Stimulated activated CD8-positive, alpha-beta memory T cell treated with anti-CD3 and anti-CD28 coated beads, Interleukin-7, amount 100 ng/mL, for 1 hour (primary cell): ENCODE measurements at places on chromosomes 7 and 10.

DNA sequence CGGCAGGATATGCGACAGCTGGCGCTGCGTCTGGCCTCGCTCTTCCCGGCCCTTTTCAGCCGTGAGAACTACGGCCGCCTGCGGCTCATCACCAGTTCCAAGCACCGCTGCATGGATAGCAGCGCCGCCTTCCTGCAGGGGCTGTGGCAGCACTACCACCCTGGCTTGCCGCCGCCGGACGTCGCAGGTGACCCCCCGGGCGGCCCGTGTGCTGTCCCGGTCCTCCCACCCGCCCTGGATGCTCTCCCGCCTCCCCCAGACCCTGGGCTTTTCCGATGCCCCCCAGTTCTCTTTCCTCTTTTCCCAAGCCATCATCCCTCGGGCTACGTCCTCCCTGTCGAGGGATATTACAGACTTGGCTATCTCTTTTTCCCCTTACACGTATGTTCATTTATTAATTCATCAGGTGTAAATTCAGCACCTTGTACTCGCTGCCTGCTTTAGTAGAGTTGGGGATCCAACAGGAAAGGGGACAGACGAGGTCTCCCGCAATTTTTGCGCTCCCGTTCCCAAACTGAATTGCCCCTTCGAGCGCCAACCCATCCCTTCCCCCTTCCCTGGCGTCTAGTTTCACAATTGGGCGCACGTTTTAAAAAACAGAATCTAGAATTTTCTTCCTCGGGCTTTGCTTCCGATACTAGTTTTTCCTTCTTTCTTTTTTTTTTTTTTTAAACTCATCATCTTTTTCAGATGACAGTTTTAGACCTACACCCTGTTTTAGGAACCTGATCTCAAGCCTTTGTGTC lies 846 bp downstream of the MINPP1 start:
- DNase-seq = no peak

GRCh38 chr7:2860627-2861133 lies 16.6 kb upstream of the GNA12 start:
- no peak for DNase-seq

DNA sequence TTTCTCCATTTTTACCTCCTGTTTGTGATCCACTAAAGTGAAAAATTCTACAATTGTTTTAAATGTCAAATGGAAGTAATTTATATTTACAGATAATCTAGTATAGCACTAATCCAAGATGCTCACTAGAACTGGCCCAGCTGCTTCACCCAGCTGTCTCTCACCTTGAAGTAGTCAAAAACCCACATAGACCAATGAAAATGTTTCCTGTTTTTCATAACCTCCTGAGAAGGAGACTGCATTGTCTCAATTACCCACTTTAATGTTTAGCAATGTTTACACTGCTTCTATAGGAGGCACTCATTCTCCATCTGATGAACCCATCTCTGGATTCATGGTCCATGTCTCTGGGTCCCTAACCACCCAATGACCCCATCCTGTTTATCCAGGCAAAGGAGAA lies 56.1 kb upstream of the ADO start:
- DNase-seq = no peak

DNA sequence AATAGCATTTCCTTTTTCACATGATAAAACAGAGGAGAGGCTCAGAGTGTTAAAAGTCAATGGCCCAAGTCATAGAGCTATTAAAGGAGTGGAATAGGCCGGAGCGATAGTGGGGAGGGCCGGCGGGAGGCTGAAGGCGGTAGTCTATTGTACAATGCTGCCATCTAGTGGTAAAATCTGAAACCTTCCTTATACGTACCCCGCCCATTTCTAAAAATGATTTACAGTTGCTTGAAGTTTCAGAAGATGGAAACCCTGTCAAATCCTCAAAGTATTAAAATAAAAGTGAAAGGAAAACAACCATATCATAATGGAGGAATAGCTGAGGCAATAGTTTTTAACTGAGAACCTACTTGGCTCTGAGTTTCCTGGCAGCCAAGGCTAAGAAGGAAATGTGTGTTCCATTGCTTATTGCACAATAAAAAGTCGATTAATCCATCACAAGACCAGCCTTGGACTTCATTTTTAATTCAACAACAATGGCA lies 209.1 kb downstream of the CCSER2 start:
- no peak for DNase-seq

GRCh38 chr10:119161680-119162451 lies 3.6 kb downstream of the SFXN4 start:
- no peak for DNase-seq

DNA sequence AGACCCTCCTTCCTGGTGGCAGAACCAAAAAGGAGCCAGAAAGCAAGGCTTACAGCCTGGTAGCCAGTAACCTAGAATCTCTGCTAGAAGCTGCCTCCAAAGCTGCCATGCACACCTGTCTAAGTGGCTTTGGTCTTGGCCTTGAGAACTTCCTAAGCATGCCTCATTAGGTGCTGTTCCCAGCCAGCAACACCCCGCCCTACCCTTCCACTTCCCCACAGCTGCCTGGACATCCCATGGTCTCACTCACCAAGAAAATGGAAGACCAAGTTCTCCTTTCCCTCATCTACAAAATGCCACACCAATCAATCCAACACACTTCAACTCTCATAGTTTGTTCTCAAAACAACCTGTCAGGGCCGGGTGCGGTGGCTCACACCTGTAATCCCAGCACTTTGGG lies 4.2 kb downstream of the PSAP start:
- no peak for DNase-seq
